ENCODE measurements at places on chromosomes 4 and X.

DNA sequence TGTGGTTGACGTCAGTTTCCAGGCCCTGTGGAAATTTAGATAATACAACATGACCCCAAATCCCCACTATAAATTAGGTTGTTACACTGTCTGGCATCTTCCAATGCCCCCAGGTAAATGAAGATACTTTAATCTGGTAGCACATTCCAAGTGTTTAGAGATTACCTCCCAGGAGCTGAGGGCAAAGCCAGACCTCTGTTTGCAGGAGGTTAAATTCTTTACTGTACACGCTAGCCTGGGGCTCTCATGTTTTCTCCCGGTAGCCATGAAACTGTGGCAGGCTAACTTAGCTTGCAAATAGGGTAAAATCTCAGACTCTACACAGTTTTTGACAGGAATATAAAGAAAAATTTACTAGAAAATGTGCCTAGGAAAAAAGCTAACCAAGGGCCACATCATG is 450.0 kb downstream of the PDGFC start:
- no peak for DNase-seq

DNA sequence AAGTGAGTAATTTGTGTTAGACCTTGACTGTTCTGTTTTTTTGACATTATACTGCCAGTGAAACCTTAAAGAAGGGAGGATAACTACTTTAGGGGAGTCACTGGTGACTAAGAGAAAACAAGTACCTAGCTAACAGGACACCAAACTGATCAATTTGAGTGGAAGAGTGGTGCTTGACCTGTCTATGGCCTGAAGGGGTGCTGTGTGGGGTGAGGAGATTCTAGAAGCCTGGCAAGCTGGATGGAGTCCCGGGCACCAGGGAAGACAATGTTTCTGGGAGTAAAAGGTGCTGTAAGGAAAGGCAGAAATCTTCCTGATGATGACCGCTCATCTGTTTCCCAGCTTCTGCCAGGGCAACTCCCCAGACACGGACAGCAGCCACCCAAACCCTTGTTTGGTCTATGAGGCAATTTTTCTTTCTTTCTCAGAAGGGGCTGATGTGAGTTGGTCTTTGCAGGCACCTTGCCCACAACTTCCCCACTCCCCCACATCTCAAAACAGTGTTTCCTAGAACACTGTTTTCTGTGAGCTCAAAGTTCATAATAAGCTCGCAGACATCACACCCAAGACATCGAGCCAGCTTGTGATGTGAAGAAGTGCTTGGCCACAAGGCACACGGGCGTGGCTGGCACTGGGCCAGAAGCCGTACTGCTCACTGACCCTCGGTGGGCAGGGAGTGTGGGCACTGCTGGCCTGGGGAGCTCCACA is 4.6 kb downstream of the TXK start:
- DNase-seq = peak; percentile 25

DNA sequence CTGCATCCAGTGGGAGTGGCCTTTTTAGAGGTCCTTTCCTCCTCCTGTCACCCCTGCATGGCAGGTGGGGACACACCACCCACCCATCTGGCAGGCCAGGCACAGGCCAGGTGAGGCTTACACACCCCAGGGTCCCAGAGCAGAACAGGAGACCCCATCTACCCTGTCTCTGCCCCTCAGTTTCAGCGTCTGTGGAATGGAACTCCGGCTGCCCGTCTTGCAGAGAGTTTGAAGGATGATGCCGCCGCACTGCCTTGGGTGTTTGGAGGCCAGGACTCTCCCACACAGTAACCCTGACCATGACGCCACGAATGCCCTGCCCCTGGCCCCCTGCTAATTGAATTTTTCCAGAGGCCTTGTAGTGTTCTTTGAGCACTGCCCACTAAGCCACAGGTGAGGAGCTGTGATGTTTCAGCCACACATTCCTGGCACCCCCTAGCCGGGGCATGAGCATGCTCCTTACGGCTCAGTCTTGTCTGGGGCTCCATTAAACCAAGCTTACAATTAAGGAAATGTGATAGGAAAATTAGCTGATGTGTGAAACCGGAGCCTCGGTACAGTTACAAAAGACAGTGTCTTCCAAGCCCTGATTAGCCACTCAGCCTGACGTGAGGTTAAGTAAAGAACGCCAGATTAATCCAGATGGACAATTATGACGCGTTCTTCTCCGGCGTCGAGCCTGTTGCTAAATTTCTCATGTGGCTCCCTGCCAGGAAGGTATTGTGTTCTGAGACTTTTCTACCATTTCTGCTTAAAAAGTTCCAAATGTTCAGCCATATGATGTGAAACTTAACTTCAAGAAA is 39.3 kb downstream of the HMX1 start:
- DNase-seq = no peak

GRCh38 chrX:42694260-42694815 is 83.6 kb downstream of the PPP1R2C start:
- no peak for DNase-seq
